ENCODE measurements at places on chromosomes 4 and X. TPM values are rescaled to one million over a fixed set of nuclear protein-coding genes. Genes with fewer than 3 reads are reported as not detected.

GRCh38 chr4:157220371-157220881 is at the start of gene GRIA2:
Gene GRIA2, plus strand, starts transcription at chr4:157220728. Its CDS starts 315 bp downstream, at chr4:157221043.
- H3K4me3 ChIP-seq, result peak within 1 kb of the TSS; percentile 23
- no peaks in the 10 kb centered on the region for H3K4me1 ChIP-seq
- peak; percentile 91 for DNase-seq
- H3K27ac ChIP-seq, result no peak within 1 kb of the TSS
- no peaks in the 10 kb centered on the region for H3K36me3 ChIP-seq

- H3K27ac ChIP-seq, result no peak overlapping the region
- no peaks in the 10 kb centered on the region for H3K4me1 ChIP-seq
- no peak overlapping the region for H3K4me3 ChIP-seq
- no peaks in the 10 kb centered on the region for H3K27me3 ChIP-seq
- H3K36me3 ChIP-seq, result no peaks in the 10 kb centered on the region
- no peak for DNase-seq
Measured at GRCh38 chrX:63935835-63936234, 150.8 kb upstream of the ARHGEF9 start.

GRCh38 chr4:110278127-110278526 is 79.7 kb upstream of the ELOVL6 start:
- no peak overlapping the region for H3K27ac ChIP-seq
- no peak overlapping the region for H3K4me3 ChIP-seq
- no peaks in the 10 kb centered on the region for H3K27me3 ChIP-seq
- no peaks in the 10 kb centered on the region for H3K36me3 ChIP-seq
- no peak for DNase-seq

GRCh38 chr4:164949448-164950143 is 27.9 kb downstream of the TRIM61 start:
- H3K4me3 ChIP-seq, result no peak overlapping the region
- peaks cover 4% of the 10 kb centered on the region for H3K27me3 ChIP-seq
- no peaks in the 10 kb centered on the region for H3K36me3 ChIP-seq
- H3K27ac ChIP-seq, result no peak overlapping the region
- H3K4me1 ChIP-seq, result no peaks in the 10 kb centered on the region

- no peak for DNase-seq
- no peaks in the 10 kb centered on the region for H3K4me1 ChIP-seq
- H3K27me3 ChIP-seq, result no peaks in the 10 kb centered on the region
- no peaks in the 10 kb centered on the region for H3K36me3 ChIP-seq
- no peak overlapping the region for H3K27ac ChIP-seq
Measured at GRCh38 chr4:175413561-175413960, 398.5 kb downstream of the GPM6A start.

DNA sequence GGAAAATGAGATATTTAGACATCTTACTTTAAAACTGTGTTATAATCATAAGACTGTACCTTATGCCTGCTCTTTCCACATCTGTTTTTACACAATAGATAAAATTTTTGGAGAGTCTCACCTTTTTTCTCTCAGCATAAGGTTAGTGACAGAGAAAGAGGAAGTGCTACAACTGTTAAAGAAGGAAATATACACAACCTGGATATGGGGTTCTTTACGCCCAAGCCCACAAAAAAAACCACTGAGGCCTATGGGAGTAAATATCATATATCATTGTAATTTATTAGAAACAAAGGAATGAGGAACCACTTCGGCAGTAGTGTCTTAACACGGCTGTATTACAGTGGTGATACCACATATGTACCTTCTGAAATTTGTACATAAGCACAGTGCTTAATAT is 265.9 kb upstream of the GK2 start:
- no peak for DNase-seq
- no peaks in the 10 kb centered on the region for H3K4me1 ChIP-seq
- no peak overlapping the region for H3K4me3 ChIP-seq

DNA sequence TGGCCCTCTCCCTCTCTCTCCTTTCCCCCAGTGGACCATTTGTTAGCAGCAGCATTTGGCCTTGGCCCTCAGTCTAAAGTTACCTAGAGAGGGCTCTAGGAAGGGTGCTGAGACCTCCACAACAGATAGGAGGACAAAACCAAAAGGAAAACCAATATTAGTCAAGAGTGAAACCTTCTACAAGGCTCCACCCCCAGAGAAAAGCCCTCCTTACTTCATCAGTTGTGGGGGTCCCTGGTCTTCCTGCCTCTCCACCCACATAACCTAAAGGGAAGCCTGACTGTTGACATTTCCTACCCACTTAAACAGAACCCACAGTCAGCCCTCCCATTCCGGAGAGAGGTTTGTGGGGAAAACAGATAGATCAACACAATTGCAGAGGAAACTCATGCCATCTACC is 4.7 kb upstream of the CD40LG start:
- no peak overlapping the region for H3K27ac ChIP-seq
- H3K4me1 ChIP-seq, result no peaks in the 10 kb centered on the region
- no peak for DNase-seq

SPANXA2 gene
- total RNA-seq, result not detected

ADGRG4 gene
- total RNA-seq, result not detected
